Vagina (tissue), 2 donors: ENCODE measurements at places on chromosomes 12 and 14.

- peak; percentile 79 for DNase-seq
These were observed 323.3 kb upstream of the RTL1 start for GRCh38 chr14:101226603-101227425.

- DNase-seq: no peak
These were observed 38.4 kb upstream of the CCT2 start for GRCh38 chr12:69546693-69547438.

DNA sequence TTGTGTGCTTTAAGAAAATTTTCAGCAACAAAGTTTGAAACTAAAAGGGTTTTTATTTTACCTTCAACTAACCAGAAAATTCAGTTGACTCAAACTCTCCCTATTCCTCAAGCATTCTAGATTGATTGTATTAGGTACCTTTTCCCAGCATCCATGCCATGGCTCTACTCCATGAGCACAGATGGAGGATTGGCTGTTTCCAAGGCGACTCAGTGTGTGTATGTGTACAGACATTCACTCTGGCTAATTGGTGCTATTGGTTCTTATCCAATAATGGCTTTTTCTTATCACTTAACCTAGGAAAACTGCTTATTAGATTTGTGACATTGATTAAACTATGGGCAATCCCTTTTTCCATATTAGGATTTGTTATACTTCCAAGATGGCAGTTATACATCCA is 202.6 kb downstream of the ANO6 start:
- no peak for DNase-seq

GRCh38 chr12:87756721-87757120 is 272.5 kb downstream of the C12orf50 start:
- no peak for DNase-seq

DNA sequence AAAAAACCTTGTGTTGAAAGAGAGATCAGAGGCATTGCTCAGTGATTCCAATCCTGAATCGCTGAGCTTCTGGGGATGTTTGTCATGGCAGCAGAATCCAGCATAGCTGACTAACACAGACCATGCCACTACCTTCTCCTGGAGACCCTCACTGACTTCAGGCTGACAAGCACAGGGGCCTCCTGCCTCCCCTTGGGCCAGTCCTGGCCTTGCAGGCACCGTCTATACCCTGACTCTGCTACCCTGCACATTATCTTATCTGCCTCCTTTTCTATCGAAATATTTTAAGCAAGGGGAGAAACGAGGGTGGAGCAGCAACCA is 139.8 kb downstream of the KIF26A start:
- DNase-seq: no peak
